T-helper 1 cell (primary cell): ENCODE measurements at places on chromosomes 12 and 14.

GRCh38 chr12:26125400-26126339 is 833 bp upstream of the BHLHE41 start:
- DNase-seq: no peak

- no peak for DNase-seq
These were observed 5.9 kb upstream of the FOXN3 start for GRCh38 chr14:89422952-89423345.

- DNase-seq: no peak
These were observed 320.7 kb upstream of the ATP2B1 start for GRCh38 chr12:90029317-90029716.

- DNase-seq: no peak
These were observed 4.2 kb upstream of the LRR1 start for GRCh38 chr14:49594347-49595091.

- no peak for DNase-seq
These were observed 41.4 kb downstream of the LRCOL1 start for GRCh38 chr12:132568826-132569480.

- no peak for DNase-seq
These were observed 163.2 kb downstream of the DYRK2 start for GRCh38 chr12:67811437-67812361.

GRCh38 chr12:98758331-98758730 is 113.2 kb downstream of the APAF1 start:
- no peak for DNase-seq

DNA sequence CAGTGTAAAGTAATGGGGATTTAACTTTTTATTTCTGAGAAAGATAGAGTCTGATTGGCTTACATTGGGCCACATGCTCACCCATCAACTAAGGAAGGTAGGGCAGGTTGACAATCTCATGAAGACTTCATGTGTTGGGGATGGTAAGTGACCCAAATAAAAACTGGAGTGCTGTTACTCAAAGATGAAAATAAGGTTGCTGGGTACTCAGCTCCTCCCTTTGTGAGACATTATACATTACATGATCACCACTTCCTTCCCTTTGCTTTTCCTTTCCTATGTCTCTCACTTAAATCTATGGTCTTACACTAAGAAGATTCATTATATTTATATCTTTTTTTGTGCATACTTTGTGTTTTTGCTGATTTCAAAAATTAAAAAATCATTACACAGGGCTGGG is 224.0 kb upstream of the PLXNC1 start:
- no peak for DNase-seq

DNA sequence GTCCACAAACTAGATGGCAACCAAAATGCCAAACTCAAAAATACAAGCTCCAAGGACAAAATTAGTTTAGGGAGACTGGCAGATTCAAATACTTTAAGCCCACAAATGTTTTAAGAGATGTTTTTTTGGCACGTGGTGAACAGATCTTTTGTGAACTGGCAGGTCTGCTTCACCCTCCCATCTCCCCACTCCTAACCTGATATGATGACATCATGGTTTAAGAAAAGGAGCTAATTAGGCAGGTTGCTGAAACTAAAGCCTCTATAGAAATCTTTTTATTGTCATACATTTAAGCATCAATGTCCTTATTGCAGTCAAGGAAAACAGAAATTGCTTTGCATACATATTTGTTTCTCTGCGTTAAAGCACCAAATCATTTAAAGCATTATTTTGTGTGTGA is 5.8 kb downstream of the LRIG3 start:
- DNase-seq: no peak

DNA sequence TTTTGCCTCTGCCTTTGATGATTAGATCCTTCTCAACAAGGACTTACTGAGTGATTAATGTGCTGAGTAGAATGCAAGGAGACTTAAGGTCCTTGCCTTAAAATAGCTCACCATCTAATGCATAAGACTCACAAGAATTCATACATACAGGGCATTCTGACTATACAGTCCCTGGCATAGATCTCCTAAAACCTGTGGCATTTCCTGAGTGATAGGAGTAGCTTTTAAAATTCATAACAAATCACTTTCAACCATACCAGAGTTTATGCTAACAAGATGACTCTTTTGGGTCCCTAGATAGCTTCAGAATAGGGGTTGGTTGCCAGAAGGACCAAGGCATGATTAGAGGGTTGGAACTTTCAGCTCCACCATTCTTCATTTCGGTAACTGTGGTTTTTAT is 48.8 kb downstream of the STXBP6 start:
- DNase-seq: no peak

DNA sequence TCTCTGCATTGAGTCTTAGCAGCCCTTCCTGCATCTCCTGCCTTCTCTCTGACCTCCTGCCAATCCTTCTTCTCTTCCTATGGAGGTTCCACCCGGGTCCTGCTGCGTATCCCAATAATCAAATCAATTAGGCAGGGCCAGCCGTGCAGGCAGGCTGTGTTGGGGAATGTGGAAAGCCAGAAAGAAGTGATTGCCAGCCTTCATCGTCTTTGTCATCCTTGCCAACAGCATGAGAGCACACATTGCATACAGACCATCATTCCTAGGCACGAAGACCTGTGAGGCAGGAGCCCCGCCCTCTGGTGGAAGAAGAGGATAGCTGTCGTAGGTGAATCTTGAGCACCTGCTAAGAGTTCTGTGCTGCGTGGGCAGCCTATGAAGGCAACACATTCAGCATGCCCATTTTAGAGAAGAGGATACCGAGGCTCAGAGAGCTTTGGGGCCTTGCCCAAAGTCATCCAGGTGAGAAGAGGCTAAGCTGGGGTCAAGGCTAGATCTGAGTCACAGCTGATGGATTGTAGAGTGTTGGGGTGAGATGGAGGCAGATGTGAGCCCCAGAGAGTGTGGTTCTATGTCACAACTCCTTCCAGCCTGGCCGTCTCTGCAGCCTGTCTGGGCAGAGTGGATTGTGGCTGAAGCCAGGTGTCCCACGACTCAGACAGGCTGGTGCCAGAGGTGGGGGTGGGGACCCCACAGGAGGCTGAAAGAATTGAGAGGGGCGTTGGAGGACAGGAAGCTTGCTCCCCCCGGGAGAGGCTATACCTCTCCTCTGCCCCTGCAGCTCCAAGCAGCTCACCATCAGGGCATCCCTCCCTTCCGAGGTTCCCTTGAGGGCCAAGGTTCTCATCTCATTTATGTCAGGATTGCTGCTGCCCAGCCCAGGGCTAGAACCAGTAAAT is 12.7 kb downstream of the C14orf132 start:
- no peak for DNase-seq

DNA sequence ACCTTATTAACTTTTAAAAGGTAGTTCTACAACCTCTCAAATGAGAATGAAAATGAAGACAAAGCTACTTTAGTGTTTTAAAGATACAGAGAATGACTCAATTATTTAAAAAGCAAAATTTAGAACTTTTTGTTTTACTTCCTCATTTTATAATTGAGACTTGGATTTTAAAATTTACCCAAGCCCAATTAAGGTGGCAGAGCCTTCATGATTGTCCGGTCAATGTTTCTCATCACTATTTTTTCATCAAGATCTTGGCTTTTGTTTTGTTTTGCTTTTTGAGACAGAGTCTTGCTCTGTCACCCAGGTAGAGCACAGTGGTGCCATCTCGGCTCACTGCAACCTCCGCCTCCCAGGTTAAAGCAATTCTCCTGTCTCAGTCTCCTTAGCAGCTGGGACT is 32.7 kb downstream of the PPP4R3A start:
- no peak for DNase-seq

DNA sequence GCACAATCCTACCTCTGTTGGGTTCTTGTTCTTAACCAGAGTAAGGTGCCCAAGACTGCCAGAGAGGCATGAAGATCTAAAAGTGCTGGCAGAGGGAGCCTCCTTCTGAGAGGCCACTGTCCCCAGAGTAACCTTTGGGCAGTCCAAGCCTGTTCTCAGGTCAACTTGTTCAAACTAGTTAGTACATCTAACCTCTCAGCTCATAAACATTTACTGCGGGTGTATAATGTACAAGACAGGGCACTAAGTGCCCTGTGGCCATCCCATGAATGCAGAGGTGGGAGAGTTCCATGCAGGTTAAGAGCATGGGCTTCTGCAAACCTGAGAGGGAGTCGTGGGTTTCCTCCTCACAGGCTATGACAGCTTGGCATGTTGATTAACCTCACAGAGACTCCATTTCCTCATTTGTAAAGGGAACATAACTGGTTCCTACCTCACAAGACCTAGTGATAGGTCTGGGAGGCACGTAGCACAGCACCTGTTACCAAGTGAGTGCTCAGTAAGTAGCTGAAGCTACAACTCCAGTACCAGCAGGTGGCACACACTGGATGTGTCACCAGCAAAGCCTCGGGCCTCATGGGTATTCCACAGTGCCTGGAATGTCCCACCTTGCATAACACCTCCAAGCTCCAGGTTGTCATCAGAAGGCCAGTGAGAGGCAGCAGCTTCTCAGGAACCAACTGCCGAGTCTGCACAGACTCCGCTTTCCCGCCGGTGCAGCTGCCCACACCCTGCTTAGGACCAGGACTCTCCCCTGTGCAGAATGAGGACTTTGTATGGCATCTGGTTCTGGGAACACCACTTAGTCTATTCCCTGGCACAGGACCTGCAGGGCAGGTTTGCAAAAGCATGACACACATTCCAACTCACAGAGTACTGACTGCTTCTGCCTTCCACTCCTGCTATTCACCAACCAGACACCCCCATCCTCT is 4.4 kb downstream of the VDR start:
- no peak for DNase-seq

GRCh38 chr12:132309596-132310086 is 19.7 kb downstream of the GALNT9 start:
- DNase-seq: no peak

GRCh38 chr12:47967461-47968321 is 4.3 kb downstream of the TMEM106C start:
- DNase-seq: no peak

GRCh38 chr14:92352158-92352985 is 29.4 kb downstream of the SLC24A4 start:
- DNase-seq: no peak

DNA sequence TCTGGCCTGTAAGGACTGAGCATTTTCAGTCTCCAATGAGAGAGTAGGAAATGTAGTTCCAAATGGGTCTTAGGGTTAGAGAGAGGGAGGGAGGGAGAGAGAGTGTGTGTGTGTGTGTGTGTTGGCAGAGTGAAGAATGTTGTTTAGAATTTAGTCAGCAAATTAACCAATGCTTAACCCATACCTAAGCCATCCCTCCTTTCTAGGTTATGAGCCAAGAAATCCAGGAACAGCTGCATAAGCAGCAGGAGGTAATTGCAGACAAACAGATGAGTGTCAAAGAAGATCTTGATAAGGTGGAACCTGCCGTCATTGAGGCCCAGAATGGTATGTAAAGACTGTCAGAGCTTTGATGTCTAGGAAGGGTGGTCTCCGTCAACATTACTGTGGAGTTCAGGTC is 56.9 kb downstream of the HSP90AA1 start:
- no peak for DNase-seq

DNA sequence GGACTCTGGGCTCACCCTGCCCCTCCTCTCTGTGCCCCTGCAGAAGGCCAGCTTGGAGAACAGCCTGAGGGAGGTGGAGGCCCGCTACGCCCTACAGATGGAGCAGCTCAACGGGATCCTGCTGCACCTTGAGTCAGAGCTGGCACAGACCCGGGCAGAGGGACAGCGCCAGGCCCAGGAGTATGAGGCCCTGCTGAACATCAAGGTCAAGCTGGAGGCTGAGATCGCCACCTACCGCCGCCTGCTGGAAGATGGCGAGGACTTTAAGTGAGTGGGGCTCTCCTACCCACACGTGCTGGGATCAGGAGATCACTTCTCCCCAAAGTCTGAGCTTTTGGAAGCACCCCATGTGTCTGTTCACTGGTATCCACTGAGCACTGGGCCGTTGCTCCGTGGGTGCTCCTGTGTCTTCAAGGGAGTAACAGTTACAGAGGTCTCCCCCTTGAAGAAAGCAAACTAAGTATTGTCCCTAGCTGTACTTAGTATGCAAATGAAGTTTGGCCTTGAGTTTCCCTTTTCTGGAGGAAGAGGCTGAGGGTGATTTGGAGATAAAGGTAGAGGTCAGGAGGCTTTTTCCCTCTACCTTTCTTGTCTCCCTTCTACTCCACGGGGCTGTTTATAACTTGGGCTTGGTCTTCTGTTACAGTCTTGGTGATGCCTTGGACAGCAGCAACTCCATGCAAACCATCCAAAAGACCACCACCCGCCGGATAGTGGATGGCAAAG is 3.3 kb downstream of the KRT18 start:
- DNase-seq: no peak

DNA sequence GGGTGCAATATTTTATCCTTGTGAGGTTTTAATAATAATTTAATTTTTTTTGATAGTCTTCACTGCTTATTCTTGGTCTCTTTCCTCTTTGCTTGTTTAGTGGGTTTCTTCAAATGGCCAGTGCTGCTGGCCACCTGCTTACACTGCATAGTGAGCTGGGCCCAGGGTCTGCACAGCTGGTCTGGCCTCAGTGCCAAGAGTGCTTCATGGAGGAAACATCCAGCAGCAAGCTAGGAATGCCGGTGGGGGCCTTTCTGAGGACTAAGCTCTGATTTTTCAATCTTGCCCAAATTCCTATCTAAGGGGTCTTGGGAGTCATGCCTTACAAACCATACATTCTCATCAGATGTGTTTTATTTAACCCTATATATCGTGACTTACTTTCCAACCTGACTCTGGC is 13.3 kb upstream of the BDKRB2 start:
- no peak for DNase-seq

- DNase-seq: no peak
These were observed 3.0 kb downstream of the NCOR2 start for GRCh38 chr12:124564232-124564958.

GRCh38 chr12:117331691-117332090 is 29.7 kb downstream of the NOS1 start:
- DNase-seq: no peak

- DNase-seq: no peak
These were observed 212.8 kb downstream of the KIF21A start for GRCh38 chr12:39230086-39230485.

DNA sequence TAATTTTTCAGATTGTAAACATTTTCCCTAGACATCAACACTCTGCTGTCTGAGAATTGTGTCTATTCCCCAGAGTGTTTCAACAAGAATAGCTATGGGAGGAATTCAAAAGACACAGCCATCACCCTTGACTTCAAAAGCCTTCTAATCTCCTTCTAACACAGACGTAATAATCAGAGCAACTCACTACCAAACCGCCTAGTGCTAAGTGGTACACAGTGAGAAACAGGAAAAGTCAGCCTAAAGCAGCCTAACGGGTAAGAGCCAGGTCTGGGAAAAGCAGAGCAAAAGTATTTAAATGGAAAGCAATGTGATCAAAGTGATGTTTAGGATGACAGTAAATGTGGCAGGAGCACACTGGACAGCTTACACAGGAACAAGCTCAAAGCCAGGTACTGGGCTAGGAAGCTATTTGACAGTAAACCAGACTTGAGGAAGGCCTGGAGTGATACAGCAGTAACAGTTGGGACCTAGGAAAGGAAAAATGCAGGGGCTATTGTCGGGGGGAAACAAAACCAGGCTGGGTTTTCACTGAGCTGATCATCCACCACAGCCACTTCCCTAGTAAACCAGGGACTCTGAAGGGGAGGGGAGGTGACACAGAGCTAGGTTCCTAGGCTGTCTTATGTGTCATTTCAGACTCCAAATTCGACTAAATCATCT is 29.4 kb downstream of the CORO1C start:
- DNase-seq: no peak

- no peak for DNase-seq
These were observed 1.5 kb downstream of the RFLNA start for GRCh38 chr12:124296295-124296915.
